Psoas muscle (tissue), 8 donors: ENCODE measurements at places on chromosomes 6 and 20. TPM values are rescaled to one million over a fixed set of nuclear protein-coding genes. Genes with fewer than 3 reads are reported as not detected.

DNA sequence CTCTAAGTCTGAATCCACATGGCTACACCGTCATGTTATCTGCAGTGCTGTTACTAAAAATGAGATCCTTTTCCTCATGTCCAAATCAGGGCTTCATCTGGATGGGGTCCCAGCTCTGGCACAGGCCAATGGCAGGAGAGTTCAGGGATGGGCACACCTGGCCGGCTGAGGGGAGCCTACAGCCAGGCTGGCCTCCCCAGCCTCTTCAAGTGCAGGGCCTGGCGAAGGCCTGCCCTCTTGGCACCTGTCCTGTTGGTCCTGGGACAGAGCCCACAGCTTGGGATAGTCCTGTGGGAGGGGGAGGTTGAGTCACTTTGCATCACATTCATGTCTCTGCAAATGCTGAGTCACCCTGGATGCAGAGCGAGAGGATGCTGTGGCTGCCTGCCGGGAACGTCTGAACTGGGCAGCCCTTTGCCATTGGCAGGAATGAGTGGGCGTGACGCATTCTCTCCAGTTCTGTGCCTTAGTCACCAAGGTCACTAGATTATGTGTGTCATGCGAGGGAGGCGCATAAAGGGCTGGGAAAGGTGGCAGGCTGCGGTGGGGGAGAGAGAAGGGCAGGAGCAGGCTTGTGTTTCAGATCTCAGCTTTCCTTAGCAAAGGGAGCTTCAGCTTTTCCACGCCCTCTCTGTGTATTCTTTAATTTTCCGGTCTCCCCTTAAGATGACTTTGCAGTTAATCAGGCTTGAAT is 223.2 kb upstream of the ECI2 start:
- peaks cover 11% of the 10 kb centered on the region for H3K4me1 ChIP-seq
- H3K4me3 ChIP-seq = peak overlapping the region; percentile 53
- DNase-seq = peak; percentile 97
- H3K27me3 ChIP-seq = no peaks in the 10 kb centered on the region

DNA sequence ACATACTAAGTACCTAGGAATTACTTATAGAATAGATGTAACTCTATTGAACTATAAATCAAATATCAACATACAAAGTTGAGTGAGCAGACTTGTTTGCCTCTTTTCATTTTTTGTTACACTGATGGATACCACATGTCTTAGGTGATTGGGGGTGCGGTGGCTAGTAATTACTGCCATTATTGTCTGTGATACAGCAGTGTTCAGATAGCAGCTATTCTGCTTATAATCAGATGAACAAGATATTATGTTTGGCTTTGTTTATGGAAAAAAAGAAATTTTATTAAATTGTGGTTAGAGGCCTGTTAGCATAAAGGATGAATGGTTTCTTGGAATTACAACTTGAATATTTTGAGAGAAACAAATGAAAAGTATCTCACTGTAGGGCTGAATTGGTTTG is 55.9 kb downstream of the KCNQ5 start:
- no peaks in the 10 kb centered on the region for H3K36me3 ChIP-seq
- H3K4me3 ChIP-seq = no peak overlapping the region
- H3K27me3 ChIP-seq = no peaks in the 10 kb centered on the region

GRCh38 chr6:80607811-80608391 is 501.4 kb downstream of the BCKDHB start:
- H3K4me3 ChIP-seq = no peak overlapping the region
- H3K27me3 ChIP-seq = no peaks in the 10 kb centered on the region
- H3K4me1 ChIP-seq = peaks cover 12% of the 10 kb centered on the region
- no peaks in the 10 kb centered on the region for H3K36me3 ChIP-seq

GRCh38 chr6:163092876-163093275 is 321.6 kb upstream of the QKI start:
- no peaks in the 10 kb centered on the region for H3K4me1 ChIP-seq
- H3K4me3 ChIP-seq = no peak overlapping the region
- DNase-seq = no peak
- H3K36me3 ChIP-seq = no peaks in the 10 kb centered on the region
- H3K27ac ChIP-seq = no peak overlapping the region

DNA sequence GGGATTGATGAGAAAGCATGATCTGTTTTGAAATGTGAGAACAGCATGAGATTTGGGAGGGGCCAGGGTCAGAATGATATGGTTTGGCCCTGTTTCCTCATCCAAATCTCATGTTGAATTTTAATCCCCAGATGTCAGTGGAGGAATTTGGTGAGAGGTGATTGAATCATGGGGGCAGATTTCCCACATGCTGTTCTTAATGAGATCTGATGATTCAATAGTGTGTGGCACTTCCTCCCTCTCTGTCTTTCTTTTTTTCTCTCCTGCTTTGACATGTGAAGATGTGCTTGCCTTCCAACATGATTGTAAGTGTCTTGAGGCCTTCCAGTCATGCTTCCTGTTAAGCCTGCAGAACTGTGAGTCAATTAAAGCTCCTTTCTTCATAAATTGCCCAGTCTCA is 1060.3 kb upstream of the CITED2 start:
- peaks cover 13% of the 10 kb centered on the region for H3K4me1 ChIP-seq
- H3K27me3 ChIP-seq = no peaks in the 10 kb centered on the region
- H3K4me3 ChIP-seq = no peak overlapping the region
- no peak for DNase-seq

- H3K4me1 ChIP-seq = peaks cover 24% of the 10 kb centered on the region
- H3K36me3 ChIP-seq = no peaks in the 10 kb centered on the region
- H3K4me3 ChIP-seq = no peak overlapping the region
- DNase-seq = no peak
- H3K27me3 ChIP-seq = no peaks in the 10 kb centered on the region
- H3K27ac ChIP-seq = no peak overlapping the region
Observed at GRCh38 chr6:4935486-4935885, 68.4 kb downstream of the RPP40 start.

GRCh38 chr6:16239798-16240123 is 1.4 kb downstream of the GMPR start:
- no peaks in the 10 kb centered on the region for H3K36me3 ChIP-seq
- H3K27ac ChIP-seq = peak overlapping the region; percentile 93
- peak overlapping the region; percentile 82 for H3K4me3 ChIP-seq
- no peaks in the 10 kb centered on the region for H3K27me3 ChIP-seq
- DNase-seq = no peak
- H3K4me1 ChIP-seq = peaks cover 65% of the 10 kb centered on the region

GRCh38 chr6:13272131-13273046 is 55.9 kb downstream of the TBC1D7 start:
- H3K4me3 ChIP-seq = no peak overlapping the region
- DNase-seq = peak; percentile 35
- H3K27ac ChIP-seq = no peak overlapping the region
- H3K4me1 ChIP-seq = no peaks in the 10 kb centered on the region

- H3K27ac ChIP-seq = no peak overlapping the region
- no peak for DNase-seq
- no peaks in the 10 kb centered on the region for H3K4me1 ChIP-seq
Observed at GRCh38 chr6:143253586-143253985, 192.9 kb downstream of the AIG1 start.

DNA sequence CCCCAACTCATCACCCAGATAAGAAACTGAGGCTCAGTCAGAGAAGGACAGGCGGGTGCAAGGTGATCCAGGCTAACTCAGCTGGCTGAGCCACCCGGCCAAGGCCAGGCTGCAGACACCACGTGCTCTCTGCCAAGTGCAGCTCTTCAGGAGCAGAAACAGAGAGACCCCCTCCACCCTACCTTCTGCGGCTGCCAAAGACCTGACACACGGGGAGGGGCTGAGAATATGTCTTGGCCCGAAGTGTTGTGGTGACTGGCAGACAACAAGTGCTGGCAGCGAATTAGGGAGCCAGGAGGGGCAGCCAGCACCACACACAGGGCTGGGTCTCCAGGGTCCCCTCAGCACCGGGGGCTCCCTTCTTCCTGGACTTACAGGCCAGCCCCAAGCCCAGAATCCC is 22.5 kb downstream of the PREX1 start:
- no peaks in the 10 kb centered on the region for H3K27me3 ChIP-seq
- no peaks in the 10 kb centered on the region for H3K36me3 ChIP-seq
- H3K4me1 ChIP-seq = no peaks in the 10 kb centered on the region
- no peak for DNase-seq

DNA sequence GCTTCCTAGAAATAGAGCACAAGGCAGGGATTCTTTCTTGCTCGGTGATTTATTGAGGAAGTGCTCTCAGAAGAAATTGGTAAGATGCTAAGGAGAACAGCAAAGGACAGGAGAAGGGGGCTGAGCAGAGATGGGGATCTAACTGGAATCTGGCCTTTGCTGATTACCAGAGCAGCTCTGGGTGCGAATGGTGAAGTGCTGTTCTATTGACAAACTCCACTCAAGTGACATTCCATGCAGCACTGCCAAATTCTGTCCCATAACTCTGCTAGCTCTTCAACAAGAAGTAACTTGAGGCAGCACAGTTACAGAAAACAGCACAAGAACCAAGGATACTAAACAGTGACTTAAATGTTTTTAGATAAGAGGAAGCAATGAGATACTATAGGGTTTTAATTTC is 13.8 kb upstream of the ANKEF1 start:
- no peaks in the 10 kb centered on the region for H3K4me1 ChIP-seq
- no peaks in the 10 kb centered on the region for H3K27me3 ChIP-seq
- no peaks in the 10 kb centered on the region for H3K36me3 ChIP-seq
- no peak overlapping the region for H3K4me3 ChIP-seq
- DNase-seq = no peak

GRCh38 chr6:37305841-37306425 is 47.9 kb upstream of the RNF8 start:
- H3K36me3 ChIP-seq = peaks cover 49% of the 10 kb centered on the region
- peaks cover 16% of the 10 kb centered on the region for H3K4me1 ChIP-seq
- H3K27me3 ChIP-seq = no peaks in the 10 kb centered on the region
- DNase-seq = no peak
- no peak overlapping the region for H3K4me3 ChIP-seq
- H3K27ac ChIP-seq = peak overlapping the region; percentile 12

- H3K36me3 ChIP-seq = no peaks in the 10 kb centered on the region
- peak overlapping the region; percentile 36 for H3K27ac ChIP-seq
- H3K4me3 ChIP-seq = no peak overlapping the region
- H3K27me3 ChIP-seq = no peaks in the 10 kb centered on the region
- no peak for DNase-seq
- H3K4me1 ChIP-seq = peaks cover 28% of the 10 kb centered on the region
Observed at GRCh38 chr6:157045831-157046454, 268.8 kb downstream of the ARID1B start.

DNA sequence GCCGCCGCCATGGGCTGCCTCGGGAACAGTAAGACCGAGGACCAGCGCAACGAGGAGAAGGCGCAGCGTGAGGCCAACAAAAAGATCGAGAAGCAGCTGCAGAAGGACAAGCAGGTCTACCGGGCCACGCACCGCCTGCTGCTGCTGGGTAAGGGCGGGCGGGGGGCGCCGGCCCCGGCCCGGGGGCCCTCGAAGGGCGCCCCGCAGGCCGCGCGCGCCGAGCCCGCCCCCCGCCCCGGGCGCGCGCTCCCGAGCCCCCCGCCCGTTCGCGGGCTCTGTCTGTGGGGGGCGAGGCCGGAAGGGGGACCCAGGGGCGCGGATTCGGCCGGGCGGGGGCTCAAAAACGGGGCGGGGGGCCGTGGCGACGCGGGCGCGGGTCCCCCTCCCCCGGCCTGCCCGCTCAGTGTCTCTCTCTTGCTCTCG is 39.2 kb downstream of the GNAS start:
- peak; percentile 53 for DNase-seq
- no peaks in the 10 kb centered on the region for H3K27me3 ChIP-seq
- H3K36me3 ChIP-seq = peaks cover 6% of the 10 kb centered on the region
- peak overlapping the region; percentile 97 for H3K27ac ChIP-seq
- peak overlapping the region; percentile 84 for H3K4me3 ChIP-seq

DNA sequence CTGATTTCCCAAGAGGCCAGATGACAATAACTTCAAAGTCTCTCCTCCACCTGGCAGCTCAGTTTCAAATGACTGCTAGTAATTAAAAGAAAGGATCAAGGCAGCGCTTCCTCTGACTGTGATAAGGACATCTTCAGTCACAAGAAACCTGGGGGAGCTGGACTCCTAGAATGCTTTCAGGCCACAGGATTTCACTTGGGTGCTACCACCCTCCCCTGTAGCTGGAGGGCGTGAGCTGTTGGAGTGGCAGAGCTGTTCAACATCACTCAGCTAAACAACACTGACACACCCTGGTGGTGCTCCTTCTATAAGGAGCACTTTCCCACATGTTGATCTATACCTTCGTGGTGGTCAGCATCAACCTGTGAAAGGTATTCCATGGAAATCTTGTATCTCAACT is 2.2 kb upstream of the CNR1 start:
- H3K36me3 ChIP-seq = no peaks in the 10 kb centered on the region
- no peak overlapping the region for H3K4me3 ChIP-seq
- H3K27ac ChIP-seq = no peak overlapping the region
- no peak for DNase-seq

DNA sequence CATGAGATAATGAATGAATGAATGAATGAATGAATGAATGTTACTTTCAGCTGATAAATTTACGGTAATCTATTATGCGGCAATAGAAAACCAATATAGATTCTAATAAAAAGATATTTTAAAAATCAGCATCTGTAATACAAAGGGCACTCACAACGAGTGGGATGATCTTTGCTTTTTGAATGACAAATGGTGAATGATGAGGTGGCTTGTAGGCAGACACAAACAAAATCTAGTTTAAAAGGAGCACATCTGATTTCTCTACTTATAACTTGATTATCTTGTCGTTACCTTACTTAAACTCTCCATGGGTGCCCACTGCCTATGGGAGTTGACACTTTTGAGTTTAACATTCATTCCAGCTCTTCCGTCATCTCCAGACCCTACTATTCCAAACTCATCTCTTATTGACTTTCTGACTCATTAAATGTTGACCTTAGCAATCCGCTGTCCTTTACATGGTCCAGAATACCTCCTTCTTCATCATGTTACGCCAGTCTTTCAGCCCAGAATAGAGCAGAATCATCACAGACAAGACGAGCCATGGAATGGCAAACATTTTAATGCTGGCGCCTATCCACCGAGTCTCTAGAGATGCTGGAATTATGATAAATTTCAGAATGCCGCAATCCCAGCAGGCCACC is 41.3 kb downstream of the NHLRC1 start:
- DNase-seq = no peak
- no peak overlapping the region for H3K27ac ChIP-seq
- no peak overlapping the region for H3K4me3 ChIP-seq
- no peaks in the 10 kb centered on the region for H3K27me3 ChIP-seq

GRCh38 chr6:501891-502601 is 110.5 kb downstream of the IRF4 start:
- no peak for DNase-seq
- no peaks in the 10 kb centered on the region for H3K4me1 ChIP-seq
- H3K4me3 ChIP-seq = no peak overlapping the region
- no peaks in the 10 kb centered on the region for H3K27me3 ChIP-seq

DNA sequence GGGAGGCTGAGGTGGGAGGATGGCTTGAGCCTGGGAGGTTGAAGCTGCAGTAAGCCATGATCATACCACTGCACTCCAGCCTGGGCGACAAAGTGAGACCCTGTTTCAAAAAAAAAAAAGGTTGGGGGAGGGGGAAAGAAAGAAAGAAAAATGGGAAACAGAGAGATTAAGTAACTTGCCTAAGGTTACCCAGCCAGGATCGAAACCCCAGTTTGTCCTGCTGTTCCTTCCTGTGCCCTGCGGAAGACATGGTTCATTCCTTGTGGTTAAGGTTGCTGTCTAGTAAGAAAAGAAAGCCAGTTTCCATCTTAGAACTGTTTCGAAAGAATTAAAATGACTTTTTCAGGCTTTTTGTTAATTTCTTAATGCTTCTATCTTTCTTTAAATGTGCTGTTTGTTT is 29.8 kb downstream of the C6orf89 start:
- H3K27ac ChIP-seq = no peak overlapping the region
- no peaks in the 10 kb centered on the region for H3K27me3 ChIP-seq
- no peak for DNase-seq
- peaks cover 18% of the 10 kb centered on the region for H3K4me1 ChIP-seq
- H3K4me3 ChIP-seq = no peak overlapping the region

The CTCFL gene
- not detected for total RNA-seq

The TRMT11 gene
- total RNA-seq = 7.1 TPM

The HLA-DOA gene
- 1.5 TPM for total RNA-seq

The SLC17A5 gene
- 3.4 TPM for total RNA-seq

The TMEM244 gene
- total RNA-seq = not detected

The FAM83C gene
- not detected for total RNA-seq

The LY6G5C gene
- total RNA-seq = 0.75 TPM

The AVP gene
- total RNA-seq = not detected
